ENCODE measurements at places on chromosomes 7 and 10.
A peak's percentile ranks its signal among the peaks of the same experiment; 100 is the strongest.

DNA sequence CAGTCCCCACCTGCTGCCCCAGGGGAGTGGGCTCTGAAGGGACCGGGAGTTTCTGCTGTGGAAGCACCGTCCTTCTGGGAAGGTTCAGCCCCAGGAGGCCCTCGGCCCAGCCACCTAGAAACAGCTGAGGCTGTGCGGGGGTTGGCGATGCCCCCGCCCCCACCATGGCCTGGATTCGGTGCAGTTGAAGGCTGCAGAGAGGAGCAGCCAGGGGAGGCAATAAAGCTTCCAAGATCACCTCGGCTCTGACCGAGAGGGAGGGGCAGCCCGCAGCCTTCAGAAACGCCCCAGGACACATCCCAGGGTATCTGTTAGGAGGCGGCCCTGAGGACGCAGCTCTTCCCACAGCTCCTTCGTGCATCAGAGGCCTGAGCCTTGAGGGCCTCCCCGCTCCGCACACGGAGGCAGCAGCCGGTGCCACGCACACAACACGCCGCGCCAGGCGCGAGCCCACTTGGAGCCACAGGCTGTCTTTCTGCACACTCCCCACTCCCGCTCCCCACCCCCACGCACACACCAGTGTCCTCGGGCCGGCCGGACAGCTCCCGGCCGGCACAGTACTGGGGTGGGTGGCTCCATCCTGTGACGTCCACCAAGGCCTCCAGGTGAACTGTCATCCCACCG, 1.6 kb downstream of the KNDC1 start:
- peak overlapping the region; percentile 42 for H3K4me3 ChIP-seq
- no peaks in the 10 kb centered on the region for H3K4me1 ChIP-seq
- DNase-seq = no peak
- peaks cover 17% of the 10 kb centered on the region for H3K27me3 ChIP-seq

DNA sequence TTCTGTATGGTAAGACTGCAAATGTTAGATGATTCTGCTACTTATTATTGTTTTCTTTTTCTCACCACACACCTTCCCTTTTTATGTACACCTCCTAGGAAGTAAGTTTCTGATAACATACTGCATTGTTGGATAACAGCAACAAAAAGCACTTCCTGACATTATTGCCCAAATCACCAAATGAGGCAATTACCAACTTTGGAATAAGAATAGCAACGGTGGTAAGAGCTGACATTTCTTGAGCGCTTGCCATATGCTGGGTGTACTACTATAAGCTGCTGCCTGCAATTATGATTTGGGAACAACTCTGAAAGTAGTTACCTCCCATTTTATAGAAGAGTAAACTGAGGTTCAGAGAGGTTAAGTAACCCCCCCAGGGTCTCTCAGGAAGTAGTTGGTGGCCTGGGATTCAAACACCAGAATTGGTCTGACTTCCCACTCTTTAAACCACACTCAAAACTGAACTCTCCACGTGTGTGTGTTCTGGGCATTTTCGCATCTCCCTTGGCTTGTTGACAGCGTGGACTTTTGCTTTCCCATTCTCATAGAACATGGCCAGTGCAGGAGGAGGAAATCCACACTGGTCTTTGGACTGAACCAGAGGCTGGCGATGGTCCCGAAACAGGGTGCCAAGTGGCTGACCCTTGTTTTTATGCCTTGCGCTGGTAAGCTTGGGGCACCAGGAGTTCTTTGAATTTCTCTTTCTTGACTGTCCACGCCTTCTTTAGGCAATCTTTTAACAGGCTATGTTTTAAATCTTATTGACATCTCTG, 71.4 kb downstream of the TCF7L2 start:
- no peaks in the 10 kb centered on the region for H3K4me1 ChIP-seq
- no peak overlapping the region for H3K4me3 ChIP-seq
- no peaks in the 10 kb centered on the region for H3K27me3 ChIP-seq
- peaks cover 1% of the 10 kb centered on the region for H3K36me3 ChIP-seq
- H3K27ac ChIP-seq = no peak overlapping the region

- H3K4me1 ChIP-seq = no peaks in the 10 kb centered on the region
- DNase-seq = no peak
- no peak overlapping the region for H3K27ac ChIP-seq
- no peak overlapping the region for H3K4me3 ChIP-seq
Measured at GRCh38 chr7:65820287-65820950, 52.5 kb upstream of the VKORC1L1 start.

DNA sequence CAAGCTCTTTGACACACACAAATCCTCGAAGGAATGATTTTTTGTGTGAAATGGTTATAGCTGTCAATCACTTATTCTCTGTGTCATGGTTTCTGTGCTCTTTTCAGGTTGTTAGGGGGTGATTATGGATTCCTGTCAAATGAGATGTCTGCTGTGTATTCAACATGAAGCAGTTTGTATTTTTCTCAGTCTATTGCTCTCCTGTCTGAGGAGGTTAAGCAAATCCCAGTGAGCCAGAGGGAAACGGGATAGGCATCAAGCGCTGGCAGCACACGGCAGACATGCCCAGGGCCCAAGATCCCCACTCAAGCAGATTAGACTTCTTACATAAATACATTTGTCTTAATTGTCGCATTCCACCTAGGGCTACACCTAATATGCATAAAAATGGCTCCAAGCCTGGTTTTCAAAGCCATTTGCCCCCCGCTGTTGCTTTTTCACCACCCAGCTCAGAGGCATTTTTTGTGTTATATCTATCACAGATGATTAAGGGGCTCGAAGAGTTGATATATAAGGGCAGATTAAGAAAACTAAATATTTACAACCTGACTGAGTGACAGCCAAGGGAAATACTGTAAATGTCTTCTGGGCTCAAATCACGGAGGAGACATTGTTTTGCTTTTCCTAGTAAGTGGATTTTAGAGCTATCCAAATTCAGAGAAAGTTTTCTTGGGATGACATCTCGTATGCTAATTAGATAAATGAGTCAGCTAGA, 192.7 kb upstream of the LRGUK start:
- H3K4me3 ChIP-seq = no peak overlapping the region
- H3K27me3 ChIP-seq = no peaks in the 10 kb centered on the region
- H3K4me1 ChIP-seq = no peaks in the 10 kb centered on the region
- H3K36me3 ChIP-seq = peaks cover 39% of the 10 kb centered on the region
- DNase-seq = no peak

DNA sequence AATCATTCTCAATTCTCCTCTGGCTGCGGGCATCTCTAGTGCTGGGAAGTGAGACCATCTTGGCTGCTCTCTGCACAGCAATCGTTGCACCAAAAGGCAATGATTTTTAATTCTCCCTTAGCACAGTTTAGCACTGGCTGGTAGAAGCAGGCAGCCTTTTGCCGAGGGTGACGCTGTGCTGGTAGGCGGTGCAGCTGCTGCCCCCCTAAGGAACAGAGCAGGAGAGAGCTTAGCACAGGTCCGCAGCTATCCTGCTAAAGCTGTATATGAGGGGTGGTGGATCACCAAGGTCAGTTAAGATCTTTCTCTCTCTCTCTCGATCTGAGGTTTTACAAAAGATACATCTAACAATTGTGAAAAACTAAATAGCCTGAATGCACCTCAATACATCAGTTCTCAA, 390.1 kb downstream of the GATA3 start:
- peak overlapping the region; percentile 38 for H3K27ac ChIP-seq
- peak; percentile 47 for DNase-seq
- H3K36me3 ChIP-seq = no peaks in the 10 kb centered on the region
- H3K4me3 ChIP-seq = no peak overlapping the region

DNA sequence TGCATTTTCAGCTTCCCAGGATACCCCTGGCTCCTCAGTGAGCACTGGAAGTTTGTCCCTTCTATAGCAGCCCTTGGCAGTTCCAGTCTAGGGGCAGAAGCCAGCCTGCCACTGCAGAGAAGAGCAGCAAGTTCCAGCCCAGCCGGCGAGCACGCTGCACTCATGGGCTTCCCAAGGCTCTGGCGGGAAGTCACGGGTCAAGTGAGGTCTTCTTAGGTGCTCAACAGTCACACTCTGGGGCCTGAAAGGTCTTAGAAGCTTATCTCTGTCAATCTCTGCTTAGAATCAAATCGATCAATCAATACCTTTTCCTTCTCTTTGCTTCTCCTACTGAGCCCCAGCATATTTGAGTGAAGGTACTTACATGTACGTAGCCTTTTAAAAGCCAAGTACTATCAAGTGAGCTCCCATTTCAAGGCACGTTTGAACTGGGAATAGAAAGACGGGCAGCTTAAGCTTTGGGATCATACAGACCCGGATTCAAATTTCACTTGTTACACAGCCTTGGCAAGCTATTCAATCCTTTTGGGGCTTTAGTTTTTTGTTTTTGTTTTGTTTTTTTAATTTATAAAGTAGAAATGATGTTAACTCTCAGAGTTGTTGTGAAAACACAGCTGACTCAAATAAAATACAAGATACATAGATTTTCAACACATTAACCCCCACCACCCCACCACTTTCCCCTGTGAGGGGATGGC, 152.6 kb upstream of the KLF14 start:
- H3K27ac ChIP-seq = peak overlapping the region; percentile 79
- no peak overlapping the region for H3K4me3 ChIP-seq
- no peak for DNase-seq
- H3K27me3 ChIP-seq = no peaks in the 10 kb centered on the region
- peaks cover 85% of the 10 kb centered on the region for H3K36me3 ChIP-seq

GRCh38 chr10:86242761-86243160, 123.8 kb downstream of the GRID1 start:
- no peak overlapping the region for H3K4me3 ChIP-seq
- DNase-seq = no peak
- no peaks in the 10 kb centered on the region for H3K27me3 ChIP-seq
- no peak overlapping the region for H3K27ac ChIP-seq
- H3K4me1 ChIP-seq = no peaks in the 10 kb centered on the region
- peaks cover under 1% of the 10 kb centered on the region for H3K36me3 ChIP-seq

GRCh38 chr7:130945411-130945811, 211.4 kb upstream of the KLF14 start:
- peak overlapping the region; percentile 43 for H3K4me3 ChIP-seq
- peaks cover 30% of the 10 kb centered on the region for H3K4me1 ChIP-seq
- H3K27ac ChIP-seq = peak overlapping the region; percentile 88
- no peak for DNase-seq

- no peaks in the 10 kb centered on the region for H3K36me3 ChIP-seq
- H3K27ac ChIP-seq = peak overlapping the region; percentile 94
- peaks cover 24% of the 10 kb centered on the region for H3K4me1 ChIP-seq
- DNase-seq = peak; percentile 19
- peak overlapping the region; percentile 25 for H3K4me3 ChIP-seq
Measured at GRCh38 chr10:43120929-43121314, 17.3 kb upstream of the CSGALNACT2 start.

DNA sequence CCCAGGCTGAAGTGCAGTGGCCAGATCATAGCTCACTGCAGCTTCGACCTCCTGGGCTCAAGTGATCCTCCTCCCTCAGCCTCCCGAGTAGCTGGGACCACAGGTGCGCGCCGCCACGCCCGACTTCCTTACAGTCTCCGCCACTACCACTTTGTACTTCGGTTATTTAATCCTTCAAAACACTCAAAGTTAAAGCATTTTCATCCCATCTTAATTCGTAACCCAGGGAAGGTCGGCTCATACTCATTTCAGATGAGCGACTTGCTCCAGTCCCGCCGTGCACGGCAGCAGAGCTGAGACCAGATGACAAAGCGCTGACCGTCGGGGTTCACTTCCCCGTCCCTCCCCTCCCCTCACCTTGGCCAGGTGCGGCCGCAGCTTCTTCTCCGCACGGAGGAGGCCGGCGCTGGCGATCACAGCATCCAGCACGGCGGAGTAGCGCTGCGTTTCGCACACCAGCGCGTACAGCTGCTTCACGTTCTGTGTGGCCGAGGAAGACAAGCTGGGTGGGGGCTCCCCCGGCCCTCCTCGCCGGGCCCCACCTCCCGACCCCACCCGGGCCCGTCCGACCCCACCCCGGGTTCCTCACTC, 457 bp downstream of the NSUN5 start:
- peak overlapping the region; percentile 98 for H3K4me3 ChIP-seq
- no peaks in the 10 kb centered on the region for H3K27me3 ChIP-seq
- H3K27ac ChIP-seq = peak overlapping the region; percentile 97
- peaks cover 4% of the 10 kb centered on the region for H3K36me3 ChIP-seq

DNA sequence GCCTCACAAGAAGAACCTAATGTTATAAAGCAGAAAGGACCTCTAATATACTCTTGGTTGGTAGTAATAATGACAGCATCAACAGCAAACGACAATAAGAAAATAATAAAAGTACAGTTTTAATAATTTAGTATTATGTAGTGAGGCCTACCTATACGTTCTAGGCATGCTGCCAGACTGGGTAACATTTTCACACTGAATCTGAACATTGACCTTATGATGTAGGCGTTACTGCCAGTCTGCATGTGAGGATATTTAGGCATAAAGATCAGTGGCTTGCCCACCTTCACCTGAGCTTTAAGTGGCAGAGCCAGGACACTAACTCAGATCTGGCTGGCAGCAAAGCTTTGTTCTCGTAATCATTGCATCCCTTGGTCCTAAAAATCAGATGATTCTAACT, 2.5 kb downstream of the FGL2 start:
- H3K36me3 ChIP-seq = no peaks in the 10 kb centered on the region
- no peak overlapping the region for H3K4me3 ChIP-seq
- H3K27me3 ChIP-seq = no peaks in the 10 kb centered on the region
- no peak for DNase-seq
- no peak overlapping the region for H3K27ac ChIP-seq

GRCh38 chr7:77388055-77388641, 28.0 kb downstream of the GSAP start:
- no peaks in the 10 kb centered on the region for H3K27me3 ChIP-seq
- H3K4me1 ChIP-seq = peaks cover 23% of the 10 kb centered on the region
- peaks cover 73% of the 10 kb centered on the region for H3K36me3 ChIP-seq
- H3K27ac ChIP-seq = no peak overlapping the region

DNA sequence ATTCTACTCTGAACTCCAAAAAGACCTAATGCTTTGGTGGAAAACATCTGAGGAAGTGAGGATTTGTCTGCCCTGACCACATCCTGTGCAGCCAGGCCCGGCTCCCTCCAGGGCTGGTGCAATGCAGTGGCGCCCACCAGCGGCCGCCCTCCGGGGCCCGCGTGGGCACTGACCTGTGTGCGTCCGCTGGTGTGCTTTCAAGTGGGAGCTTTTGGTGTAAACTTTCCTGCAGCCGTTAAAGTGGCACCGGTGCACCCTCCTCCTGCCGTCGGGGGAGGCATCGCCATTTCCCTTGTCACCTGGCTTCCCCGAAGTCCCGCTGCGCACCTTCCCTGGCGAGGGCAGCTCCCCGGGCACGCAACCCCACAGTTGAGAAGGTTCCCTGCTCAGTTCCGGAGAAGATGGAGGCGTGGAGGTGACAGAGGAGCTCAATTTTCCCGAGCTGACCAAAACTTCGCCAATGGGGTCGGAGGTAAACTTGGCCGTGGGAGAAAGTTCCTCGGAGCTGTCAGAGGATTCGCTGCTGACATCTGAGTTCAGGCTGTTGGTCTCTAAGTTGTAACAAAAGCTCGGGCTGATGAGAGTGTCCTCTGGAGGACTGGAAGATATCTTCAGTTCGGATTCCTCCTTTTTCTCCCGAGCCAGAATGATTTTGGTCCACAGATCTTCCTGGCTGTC, 3.4 kb downstream of the KLF6 start:
- peaks cover 9% of the 10 kb centered on the region for H3K36me3 ChIP-seq
- no peaks in the 10 kb centered on the region for H3K27me3 ChIP-seq
- H3K27ac ChIP-seq = peak overlapping the region; percentile 94
- peaks cover 68% of the 10 kb centered on the region for H3K4me1 ChIP-seq
- H3K4me3 ChIP-seq = peak overlapping the region; percentile 97
